T1000 (cell line): ENCODE measurements at places on chromosomes 13 and 19.

- no peak for DNase-seq
Measured at GRCh38 chr19:38210458-38210987, 13.5 kb downstream of the DPF1 start.

DNA sequence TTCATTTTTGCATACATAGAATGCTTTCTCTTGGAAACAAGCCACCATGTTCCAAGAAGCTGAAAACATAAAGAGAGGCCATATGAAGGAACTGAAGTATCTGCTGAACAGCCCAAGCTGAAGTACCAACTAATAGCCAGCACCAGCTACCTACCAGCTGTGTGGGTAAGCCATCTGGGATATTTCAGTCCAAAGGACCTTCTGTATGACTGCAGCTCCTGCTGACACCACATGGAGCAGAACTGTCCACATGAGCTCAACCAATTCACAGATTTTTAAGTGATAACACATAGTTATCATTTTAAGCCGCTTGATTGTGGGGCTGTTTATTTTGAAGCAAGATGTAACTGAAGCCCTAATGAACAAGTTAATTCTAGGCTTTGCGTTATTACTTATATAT lies 621.1 kb upstream of the KLHL1 start:
- no peak for DNase-seq

DNA sequence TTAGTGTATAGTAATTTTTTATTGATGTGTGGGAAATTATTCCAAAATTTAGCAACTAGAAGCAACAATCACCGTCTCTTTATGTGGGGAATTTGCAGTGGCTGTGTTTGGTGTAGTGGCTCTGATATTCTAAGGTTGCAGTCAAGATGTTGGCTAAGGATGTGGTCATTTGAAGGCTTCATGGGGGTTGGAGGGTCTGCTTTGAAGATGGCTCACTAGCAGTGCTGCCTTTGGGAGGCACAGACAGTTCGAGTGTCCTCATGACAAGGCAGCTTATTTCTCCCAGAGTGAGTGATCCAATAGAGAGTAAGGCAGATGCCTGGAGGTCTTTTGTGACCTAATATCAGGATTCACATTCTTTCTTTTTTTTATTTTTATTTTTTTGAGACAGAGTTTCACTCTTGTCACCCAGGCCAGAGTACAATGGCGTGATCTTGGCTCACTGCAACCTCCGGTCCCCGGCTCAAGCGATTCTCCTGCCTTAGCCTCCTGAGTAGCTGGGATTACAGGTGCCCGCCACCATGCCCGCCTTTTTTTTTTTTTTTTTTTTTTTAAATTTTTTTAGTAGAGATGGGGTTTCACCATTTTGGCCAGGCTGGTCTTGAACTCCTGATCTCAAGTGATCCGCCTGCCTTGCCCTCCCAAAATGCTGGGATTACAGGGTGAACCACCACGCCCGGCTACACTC lies 8.7 kb downstream of the GPI start:
- DNase-seq = no peak

- no peak for DNase-seq
Measured at GRCh38 chr19:33063753-33064457, 783 bp downstream of the RHPN2 start.

- DNase-seq = no peak
Measured at GRCh38 chr19:33558856-33559255, 37.3 kb upstream of the PEPD start.

DNA sequence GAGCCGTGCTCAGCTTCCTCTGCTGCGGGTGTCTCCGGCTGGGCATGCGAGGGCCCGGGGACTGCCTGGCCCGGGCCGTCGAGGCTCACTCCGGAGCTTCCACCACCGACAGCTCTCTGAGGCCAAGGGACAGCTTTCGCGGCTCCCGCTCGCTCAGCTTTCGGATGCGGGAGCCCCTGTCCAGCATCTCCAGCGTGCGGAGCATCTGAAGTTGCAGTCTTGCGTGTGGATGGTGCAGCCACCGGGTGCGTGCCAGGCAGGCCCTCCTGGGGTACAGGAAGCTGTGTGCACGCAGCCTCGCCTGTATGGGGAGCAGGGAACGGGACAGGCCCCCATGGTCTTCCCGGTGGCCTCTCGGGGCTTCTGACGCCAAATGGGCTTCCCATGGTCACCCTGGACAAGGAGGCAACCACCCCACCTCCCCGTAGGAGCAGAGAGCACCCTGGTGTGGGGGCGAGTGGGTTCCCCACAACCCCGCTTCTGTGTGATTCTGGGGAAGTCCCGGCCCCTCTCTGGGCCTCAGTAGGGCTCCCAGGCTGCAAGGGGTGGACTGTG lies 1.2 kb downstream of the S1PR4 start:
- no peak for DNase-seq

DNA sequence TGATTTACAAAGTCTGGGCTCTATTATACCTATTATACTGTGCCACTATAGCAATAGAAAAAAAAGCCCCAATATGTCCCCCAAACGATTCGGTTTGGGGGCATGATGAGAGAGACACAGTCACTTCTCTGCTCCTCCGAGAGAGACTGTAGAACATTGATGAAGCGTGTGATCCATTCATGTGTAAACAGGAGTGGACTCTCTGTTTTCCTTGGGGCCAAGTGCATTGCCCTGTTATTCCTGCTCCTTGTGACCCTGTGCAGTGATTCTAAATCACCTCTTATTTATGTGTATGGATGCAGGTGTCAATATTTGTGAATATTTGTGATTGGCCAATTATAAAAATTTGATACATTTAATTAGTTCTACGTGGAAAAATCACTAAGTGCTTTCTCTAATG lies 17.0 kb downstream of the F10 start:
- DNase-seq = no peak

GRCh38 chr13:50797091-50797490 lies 46.4 kb downstream of the DLEU7 start:
- no peak for DNase-seq

DNA sequence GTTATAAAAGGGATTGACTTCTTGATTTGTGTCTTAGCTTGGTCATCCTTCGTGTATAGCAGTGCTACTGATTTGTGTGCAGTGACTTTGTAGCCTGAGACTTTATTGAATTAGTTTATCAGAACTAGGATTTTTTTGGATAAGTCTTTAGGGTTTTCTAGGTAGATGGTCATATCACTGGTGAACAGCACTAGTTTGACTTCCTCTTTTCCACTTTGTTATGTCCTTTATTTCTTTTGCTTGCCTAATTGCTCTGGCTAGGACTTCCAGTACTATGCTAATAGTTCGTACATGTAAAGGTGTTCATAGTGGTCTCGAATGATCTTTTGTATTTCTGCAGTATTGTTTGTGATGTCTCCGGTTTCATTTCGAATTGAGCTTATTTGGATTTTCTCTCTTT lies 145.4 kb downstream of the DNAJC3 start:
- DNase-seq = no peak

- DNase-seq = no peak
Measured at GRCh38 chr13:84191139-84191538, 308.9 kb upstream of the SLITRK1 start.

GRCh38 chr13:45695198-45695730 lies 6.9 kb upstream of the CBY2 start:
- DNase-seq = no peak

GRCh38 chr19:54469496-54469934 lies 3.6 kb downstream of the CDC42EP5 start:
- DNase-seq = no peak

GRCh38 chr13:100392709-100393630 lies 195.6 kb downstream of the GGACT start:
- DNase-seq = peak; percentile 85

- no peak for DNase-seq
Measured at GRCh38 chr13:30111810-30112209, 195.5 kb downstream of the KATNAL1 start.

DNA sequence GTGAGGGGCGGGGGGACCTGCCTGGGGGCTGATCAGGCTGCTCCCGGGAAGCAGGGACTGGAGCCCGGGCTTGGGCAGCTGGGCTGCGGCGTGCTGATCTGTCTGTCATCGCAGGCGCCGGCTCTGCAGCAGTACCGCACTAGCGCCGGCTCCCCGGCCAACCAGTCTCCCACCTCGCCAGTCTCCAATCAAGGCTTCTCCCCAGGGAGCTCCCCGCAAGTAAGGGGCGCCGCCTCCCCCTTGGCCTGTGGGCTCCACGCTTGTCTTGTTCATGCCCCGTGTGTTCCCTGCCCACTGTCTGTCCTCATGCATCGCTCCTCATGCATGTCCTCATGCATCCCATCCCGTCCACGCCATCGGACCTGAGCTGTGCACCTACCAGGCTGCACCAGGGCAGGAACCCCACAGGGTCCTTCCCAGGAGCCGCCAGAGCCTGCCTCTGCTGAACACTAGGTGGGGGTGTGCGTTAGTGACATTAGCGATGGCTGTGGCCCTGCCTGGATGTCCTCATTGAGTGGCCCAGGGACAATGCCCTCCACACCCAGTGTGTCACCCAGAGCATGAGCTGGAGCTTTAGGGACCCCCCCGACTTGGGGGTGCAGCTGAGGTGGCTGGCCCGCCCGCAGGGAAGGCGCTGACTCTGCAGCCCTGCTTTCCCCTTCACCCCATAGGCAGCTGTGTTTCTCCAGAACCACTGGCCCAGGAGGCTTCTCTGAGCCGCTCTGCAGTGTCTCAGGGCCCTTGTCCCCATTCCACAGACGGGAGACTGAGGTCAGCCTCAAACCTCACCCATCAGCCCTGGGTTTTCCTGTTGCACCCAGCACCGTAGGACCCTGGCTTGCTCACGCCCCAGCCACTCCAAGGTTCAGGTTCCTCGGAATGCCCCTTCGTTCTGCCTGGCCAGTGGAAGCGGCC lies 19.5 kb downstream of the COMP start:
- DNase-seq = no peak

- no peak for DNase-seq
Measured at GRCh38 chr13:109148243-109148642, 518.8 kb downstream of the MYO16 start.

DNA sequence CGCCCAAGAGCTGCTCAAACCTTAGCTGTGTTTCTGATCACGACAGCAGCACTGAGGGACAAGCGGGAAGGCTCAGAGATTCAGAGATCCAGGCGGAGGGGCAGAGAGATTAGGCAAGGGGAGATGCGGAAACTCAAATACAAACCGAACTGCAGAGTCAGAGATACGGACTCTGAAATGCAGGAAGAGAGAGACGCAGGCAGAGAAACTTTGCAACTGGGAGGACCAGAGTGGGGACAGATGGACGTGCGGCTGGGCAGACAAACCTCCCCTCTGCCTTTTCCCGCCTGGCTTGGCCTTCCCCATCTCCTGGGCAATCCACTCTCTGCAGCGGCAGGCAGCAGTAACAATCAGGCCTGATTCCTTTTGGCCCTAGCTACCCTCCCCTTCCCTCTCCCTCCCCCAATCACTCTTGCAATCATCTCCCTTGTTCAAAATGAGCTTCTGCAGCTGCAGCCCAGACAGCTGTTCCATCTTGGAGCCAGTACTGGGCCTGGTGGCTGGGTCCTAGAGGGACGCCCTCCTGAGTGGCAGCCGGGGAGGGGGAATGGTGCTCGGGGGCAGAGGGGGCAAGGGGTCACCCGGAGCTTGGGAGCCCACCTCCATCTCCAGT lies 29.7 kb downstream of the OLFM2 start:
- no peak for DNase-seq

- no peak for DNase-seq
Measured at GRCh38 chr19:9877780-9878510, 42.8 kb downstream of the PIN1 start.

DNA sequence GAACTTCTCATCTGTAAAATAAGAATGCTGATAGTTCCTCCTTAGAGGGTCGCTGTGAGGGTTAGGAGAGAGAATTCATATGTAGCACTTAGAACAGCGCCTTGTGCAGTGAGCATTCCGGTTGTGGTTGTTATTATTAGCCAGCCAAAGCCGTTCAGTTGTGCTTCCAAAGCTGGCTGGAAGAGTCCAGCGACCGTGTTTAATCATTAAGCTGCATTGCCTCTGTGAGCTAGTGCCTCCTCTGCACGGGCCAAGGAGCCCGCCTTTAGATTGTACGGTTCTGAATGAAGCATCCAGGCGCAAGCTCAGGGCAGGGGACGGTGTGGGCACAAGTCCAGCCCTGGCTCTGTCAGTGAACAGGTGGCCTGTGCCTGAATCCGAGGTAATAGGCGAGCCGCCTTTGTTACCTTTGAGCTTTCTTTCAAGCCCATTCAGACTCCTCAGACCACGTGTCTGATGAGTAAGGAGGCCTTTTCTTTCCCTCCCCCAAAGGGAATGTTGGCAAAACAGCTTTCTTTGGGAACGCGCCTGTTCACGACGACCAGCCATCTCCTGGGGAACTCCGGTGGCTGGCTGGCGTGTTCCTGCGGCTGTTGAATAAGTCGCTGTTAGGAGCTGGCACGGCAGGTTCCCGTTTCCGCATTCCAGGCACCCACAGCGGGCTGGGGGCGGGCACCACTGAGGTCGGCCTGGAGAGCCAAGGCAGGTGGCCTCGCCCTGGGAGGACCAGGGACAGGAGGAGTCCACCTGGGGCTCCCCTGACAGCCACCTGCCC lies 25.1 kb downstream of the SIPA1L3 start:
- no peak for DNase-seq

DNA sequence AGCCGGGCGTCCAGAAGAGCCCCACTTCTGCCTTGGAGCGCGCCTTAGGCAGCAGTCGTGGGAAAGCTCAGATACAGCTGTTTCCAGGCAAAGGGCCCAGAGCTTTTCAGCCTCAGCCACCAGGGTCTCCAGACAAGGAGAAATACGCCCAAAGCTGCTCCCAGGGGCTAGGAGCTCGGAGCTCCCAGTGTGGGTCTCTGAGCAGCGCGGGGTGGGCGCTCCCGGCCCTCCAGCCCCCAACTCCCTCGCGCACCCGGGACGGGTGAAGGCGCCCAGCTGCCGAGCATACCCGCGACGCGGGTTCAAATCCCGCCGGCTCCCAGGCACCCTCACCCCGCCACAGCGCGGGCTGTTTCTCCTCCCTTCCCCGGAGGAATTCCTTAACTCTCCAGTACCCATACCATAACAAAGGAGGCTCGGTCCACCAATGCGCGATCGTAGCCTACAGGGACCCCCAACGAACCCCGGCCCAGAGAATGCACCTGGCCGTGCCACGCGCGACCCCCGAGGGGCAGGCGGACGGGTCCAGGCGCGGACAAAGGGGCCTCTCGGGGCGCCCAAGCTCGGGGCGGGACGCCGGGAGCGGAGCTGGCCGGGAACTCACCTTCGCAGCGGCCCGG lies 507 bp downstream of the COL4A1 start:
- DNase-seq = no peak

GRCh38 chr13:48831248-48831647 lies 144.5 kb upstream of the FNDC3A start:
- no peak for DNase-seq

- DNase-seq = no peak
Measured at GRCh38 chr19:29119590-29119989, 93.4 kb downstream of the UQCRFS1 start.

DNA sequence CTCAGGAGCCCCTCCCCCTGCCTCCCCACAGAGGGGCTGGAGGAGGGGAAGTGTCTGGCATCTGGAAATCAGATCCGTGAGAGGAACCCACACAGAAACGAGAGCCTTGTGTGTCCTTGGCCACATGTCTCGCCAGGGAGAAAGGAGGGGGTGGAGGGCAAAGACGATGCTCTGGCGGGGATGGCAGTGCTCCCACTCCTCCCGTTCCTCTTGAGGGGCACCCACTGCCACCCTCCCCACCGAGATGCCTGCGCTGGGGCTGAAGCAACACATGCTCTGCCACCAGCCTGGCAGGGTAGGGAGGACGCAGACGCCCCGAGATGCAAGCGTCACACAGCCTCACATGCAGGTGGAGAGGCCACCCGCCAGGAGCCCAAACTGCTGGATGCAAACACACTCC lies 2.8 kb downstream of the ADGRL1 start:
- no peak for DNase-seq
